ENCODE measurements at places on chromosomes 5 and 9.

DNA sequence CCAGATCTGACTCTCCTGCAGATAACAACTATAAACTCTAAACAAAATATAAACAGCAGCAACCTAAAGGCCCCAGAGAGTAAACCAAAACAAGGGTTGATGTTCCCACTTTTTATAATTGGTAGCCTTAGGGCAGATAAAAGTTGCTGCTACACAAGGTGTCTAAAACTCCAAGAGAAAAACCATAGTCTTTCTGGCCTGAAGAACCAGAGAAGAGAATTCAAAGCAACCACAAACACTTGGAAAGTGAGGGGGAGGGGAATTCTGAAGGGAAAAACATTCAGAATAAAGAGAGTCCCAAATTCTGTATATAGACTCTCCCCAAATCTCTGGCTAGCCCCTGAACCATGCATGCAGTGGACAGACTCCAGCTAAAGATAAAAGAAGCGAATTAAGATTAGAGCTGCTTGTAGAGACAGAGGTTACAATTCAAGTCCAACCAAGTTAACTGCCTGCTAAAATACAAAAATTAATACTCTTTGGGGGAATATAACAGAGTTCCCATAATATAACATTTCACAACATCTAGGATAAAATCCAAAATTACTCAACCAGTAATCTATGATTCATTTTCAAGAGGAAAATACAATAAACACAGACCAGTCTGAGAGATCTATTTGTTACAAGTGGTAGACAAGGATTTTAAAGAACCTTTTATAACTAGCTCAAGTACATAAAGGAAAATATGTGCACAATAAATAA, 37.5 kb upstream of the RGMB start:
- DNase-seq = no peak

DNA sequence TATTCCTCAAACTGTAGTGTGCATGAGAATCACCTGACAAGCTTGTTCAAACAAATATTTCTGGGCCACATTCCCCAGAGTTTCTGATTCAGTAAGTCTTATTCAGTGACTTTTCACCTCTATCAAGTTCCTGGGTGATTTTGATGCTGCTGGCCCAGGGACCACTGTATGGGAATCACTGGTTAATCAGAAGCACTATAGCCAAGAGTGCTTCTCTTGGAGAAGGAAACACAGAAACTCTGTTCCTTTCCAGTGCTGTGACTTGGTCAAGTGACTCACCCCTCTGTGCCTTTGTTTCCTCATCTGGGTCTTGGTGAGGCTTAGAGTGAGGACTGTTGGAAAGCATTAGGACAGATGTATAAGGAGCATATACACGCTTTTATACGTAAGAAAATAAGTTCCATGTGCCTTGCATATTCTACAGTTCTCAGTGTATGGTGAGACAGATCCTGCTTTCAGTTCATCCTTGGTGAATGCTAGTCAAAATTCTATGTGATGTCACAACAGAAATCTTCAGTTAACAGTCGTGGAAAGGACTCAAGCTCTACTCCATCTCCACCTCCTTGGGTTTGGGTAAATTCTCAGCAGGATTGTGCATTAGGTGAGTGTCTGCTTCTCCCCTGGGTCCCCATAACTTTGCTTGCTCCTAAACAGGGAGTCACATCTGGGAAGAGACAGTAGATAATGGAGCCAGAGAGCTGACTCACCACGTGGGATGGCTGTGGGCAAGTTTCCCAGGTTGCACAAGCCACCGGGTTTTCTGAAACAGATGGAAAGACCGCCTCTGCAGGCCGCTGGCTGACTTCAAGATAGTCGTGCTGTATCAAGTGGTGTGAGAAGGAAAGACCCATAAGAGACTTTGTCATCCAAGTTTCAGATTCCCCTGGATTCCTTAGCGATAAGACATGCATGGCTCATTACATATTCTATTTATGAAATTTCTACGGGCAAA, 117.0 kb downstream of the NXNL2 start:
- no peak for DNase-seq

- no peak for DNase-seq
These were observed 146.6 kb downstream of the TTLL11 start for GRCh38 chr9:121946465-121946864.

- no peak for DNase-seq
These were observed 416.0 kb upstream of the IRX2 start for GRCh38 chr5:3167473-3167872.

DNA sequence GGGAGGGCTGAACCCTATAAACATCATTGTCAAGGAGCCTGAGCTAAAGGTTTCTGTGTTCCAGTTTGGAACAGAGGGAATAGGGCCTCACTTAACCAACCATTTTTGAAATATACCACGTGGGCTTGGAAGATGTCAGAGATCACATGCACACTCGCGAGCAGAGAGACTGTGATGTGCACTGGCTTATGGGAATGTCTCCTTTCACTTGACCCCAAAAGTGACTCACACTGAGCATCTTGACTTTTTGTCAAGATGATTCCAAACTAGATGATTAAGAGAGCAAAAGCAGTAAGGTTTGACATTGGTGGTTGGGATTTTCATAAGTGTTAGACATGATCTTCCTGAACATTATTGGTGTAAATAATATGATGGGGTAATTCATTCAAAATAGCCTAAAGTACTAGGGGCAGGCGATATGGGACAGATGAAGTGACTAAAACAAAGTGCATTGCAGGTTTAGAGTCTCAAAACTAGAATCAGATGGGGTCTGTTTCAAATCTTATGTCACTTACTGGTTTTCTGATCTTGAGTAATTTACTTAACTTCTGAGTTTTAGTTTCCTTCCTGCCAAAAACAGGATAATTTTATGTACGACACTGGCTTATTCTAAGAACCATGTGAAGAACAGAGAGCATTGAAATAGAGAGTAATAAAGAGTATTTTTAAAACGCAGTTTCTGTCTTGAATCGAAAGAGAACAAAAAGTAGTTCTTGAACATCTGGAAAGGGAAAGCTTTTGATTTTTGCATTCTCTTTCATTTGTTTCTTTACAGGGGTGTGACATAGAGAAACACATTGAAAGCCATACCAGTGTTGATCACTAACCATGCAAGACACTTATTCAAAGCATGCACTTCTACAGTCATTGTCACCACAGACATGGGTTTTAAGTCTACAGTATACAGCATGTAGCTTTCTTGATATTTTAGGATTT, 383.0 kb downstream of the DIRAS2 start:
- DNase-seq = no peak

DNA sequence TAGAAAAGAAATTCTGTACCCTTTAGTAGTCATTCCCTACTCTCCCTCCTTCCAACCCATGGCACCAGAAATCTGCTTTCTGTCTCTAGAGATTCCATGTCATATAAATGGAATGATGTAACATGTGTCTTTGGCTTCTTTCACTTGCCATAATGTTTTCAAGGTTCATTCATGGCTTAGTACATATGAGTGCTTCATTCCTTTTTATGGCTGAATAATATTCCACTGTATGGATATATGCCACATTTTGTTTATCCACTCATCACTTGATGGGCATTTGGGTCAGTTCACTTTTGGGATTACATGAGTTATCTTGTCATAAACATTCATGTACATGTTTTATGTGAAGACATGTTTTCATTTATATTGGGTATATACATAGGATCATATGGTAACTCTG, 19.4 kb downstream of the POLR3G start:
- no peak for DNase-seq

DNA sequence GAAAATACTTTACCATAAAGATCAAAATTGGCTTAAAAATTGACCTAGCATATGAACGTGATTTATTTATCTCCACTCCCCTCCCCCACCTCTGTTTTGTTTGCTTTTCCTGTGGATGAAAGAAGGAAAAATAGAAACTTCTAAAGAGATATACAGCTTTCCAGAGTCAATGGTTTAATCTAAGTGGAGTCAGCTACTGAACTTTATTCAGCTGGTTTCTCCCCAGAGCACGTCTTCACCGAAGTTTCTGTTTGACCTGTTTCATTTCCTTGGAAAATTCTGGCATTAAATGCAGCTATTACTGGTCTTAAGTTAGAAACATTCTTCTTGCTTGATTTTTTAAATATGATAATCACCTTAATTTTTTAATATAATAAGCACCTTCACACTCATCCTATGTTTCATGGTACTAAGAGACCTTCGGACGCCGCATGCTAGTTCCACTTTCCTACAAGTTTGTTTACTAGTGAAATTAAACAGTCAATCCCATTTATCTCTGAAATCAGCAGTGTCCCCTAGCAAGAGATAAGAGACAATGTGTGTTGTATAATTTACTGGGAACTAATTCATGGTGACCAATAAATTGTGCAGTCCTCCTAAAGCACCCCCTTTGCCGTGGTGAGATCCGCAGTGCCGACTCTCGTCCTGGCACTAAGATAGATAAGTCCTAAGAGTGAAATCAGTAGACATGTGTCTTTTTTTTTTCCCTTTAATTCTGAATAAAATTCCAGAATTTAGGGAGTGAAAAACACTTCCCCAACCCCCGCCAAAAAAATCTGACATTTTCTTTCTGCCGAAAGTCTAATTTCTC, 89.9 kb downstream of the ARL15 start:
- DNase-seq = no peak

- DNase-seq = no peak
These were observed 826.8 kb downstream of the EFNA5 start for GRCh38 chr5:106843812-106844416.

- no peak for DNase-seq
These were observed 4.9 kb upstream of the JAK2 start for GRCh38 chr9:4980086-4980727.

DNA sequence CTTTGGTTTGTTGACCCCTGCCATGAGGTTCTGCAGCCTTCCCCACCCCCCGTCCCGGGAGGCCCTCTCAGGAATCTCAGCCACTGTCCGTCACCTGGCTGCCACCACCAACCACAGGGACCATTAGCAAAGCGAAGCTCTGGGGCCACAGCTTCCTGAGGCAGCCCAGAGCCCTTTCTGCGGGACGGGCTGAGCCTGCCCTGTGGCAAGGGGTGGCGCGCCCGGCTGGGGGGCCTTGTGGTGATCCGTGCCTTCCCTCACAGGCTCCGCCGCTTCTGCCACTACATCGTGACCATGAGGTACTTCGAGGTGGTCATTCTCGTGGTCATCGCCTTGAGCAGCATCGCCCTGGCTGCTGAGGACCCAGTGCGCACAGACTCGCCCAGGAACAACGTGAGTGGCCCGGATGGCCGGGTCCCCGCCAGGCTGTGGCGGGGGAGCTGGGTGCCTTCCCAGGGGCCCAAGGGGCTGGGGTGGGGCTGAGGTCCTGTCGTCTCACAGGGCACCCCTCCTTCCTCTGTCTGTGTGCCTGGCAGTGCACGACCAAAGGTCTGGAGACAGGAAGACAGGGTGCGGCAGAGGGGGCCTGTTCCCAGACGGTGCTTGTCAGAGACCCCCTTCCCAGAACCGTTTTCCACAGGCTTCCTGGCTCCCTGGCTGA, 169.2 kb downstream of the CACNA1B start:
- DNase-seq = peak; percentile 10

DNA sequence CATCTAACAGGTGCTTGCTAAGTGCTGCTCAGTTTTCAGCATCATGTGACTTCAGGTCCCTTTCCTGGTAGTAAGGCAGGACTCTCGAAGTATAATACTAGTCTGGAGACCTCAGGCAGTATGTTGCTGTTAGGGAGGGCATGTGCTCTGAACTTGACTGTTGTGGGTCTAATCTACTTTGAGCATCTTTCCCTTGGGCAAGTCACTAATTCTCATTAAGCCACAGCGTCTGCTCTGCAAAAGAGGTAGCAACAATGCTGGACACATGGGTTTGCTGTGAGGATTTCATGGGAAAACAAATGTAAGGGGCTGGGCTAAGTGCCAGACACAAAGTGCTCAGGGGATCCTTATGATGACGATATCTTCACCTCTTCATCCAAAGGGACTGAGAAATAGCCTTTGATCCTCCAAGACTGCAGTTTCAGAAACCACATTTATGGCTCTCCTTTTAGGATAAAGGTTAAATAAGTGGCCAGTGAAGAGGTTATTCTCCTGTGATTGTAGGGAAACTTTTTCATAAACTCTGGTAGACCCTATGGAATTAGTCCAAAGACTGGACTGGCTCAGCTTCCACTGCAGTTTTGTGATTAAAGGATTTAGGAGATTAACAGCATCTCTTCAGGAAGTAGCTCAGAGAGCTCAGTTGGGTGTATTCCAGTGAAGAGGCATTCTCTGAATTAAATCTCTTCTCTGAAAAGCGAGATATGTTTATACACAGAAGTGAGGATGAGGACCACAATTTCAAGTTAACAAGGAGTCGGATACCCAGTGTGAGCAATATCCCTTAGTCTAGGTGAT, 216.6 kb downstream of the SGCD start:
- DNase-seq = no peak

GRCh38 chr9:120009856-120010255, 570.1 kb downstream of the CDK5RAP2 start:
- no peak for DNase-seq

DNA sequence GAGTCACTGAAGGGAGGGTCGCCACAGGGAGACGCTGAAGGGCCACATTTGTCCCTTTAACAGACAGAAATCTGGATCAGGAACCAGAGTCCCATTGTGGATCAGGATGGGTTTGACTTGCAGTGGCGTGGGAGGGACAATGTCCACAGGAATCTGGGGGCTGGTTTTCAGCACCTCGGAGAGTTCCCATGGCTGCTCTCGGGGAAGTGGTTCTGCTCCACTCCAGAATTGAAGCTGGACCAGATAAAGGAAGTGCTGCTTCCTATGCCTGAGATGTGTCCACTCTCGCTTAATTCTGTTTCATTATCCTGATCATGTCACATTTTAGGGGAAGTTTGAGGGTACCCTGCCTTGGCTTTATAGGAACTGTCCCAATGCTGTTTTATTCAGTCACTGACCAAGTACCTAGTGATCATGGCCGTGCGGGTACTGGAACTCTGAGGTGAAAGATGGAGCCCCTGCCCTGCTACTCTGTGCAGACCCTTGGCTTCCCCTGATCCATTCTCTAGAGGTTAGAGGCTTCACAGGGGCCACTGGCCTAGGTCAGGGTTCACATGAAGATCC, 28.7 kb downstream of the ENHO start:
- DNase-seq = peak; percentile 48

- DNase-seq = no peak
These were observed 95.0 kb downstream of the ANKH start for GRCh38 chr5:14776602-14777001.

DNA sequence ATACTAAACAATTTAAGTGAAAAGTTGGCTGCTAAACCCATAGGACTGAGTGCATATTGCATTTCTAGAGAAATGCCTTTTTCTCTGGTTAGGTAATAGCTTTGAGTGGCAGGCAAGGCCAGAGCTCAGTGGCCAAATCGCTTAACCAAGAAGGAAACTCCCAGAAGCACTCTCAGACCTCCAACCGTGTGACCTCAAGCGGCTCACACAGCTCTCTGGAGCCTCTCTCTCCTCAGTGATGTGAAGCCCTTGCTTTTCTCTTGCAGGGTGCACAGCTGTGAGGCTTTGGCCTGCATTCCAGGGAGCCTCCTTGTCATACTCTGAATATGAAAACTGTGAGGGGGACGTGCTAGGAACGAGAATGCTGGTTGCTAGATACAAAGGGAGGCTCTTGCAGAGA, 106.7 kb downstream of the INSYN2B start:
- DNase-seq = no peak

GRCh38 chr9:18618862-18619261, 144.9 kb downstream of the ADAMTSL1 start:
- DNase-seq = no peak

- DNase-seq = no peak
These were observed 343.7 kb upstream of the KCNN2 start for GRCh38 chr5:114018186-114018585.

- no peak for DNase-seq
These were observed 513.7 kb downstream of the CDK5RAP2 start for GRCh38 chr9:120066315-120066714.
